AG10803 (cell line): ENCODE measurements at places on chromosomes 2 and 18.

- no peak for DNase-seq
Measured at GRCh38 chr2:152651834-152652233, 65.4 kb downstream of the PRPF40A start.

GRCh38 chr2:25419678-25420242 lies 78.0 kb upstream of the DNMT3A start:
- no peak for DNase-seq

DNA sequence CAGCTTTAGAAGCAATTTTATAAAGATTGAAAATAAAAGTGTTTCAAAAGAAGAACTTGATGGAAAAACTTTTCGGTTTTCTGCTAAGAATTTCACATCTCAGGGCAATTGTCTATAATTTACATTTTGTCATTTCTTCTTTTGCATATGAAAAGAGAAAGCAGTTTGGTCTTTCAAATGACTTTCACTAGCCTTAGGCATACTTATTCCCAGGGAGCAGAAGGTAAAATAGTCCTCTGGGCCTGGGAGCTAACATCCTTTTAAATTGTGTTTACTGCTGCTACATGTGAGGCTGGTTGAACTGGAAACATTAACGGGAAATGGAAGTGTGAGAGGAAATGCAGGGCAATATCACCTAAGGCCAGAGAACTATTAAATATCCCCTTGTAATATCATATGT lies 37.1 kb downstream of the MYO3B start:
- no peak for DNase-seq

DNA sequence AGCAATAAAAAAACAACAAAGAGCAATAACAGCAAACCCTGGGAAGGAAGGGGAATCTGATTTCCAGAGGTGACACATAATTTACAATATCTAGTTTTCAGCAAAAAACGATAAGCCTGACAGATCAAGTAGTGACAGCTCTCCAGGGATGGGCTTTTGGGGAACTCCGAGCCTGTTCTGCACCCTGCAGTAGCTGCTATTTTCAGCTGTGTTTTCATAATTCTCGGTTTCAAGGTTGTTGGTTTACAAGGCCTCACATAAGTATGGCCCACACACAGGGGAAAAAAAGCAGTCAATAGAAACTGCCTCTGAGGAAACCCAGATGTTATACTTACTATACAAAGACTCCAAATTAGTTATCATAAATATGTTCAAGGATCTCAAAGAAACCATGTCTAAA lies 67.7 kb upstream of the CTLA4 start:
- DNase-seq: no peak

- no peak for DNase-seq
Measured at GRCh38 chr2:97957432-97958183, 38.1 kb downstream of the TMEM131 start.

GRCh38 chr2:201191132-201191875 lies 8.4 kb downstream of the CASP10 start:
- no peak for DNase-seq

GRCh38 chr18:62131301-62131909 lies 55.5 kb downstream of the PIGN start:
- DNase-seq: peak; percentile 63

DNA sequence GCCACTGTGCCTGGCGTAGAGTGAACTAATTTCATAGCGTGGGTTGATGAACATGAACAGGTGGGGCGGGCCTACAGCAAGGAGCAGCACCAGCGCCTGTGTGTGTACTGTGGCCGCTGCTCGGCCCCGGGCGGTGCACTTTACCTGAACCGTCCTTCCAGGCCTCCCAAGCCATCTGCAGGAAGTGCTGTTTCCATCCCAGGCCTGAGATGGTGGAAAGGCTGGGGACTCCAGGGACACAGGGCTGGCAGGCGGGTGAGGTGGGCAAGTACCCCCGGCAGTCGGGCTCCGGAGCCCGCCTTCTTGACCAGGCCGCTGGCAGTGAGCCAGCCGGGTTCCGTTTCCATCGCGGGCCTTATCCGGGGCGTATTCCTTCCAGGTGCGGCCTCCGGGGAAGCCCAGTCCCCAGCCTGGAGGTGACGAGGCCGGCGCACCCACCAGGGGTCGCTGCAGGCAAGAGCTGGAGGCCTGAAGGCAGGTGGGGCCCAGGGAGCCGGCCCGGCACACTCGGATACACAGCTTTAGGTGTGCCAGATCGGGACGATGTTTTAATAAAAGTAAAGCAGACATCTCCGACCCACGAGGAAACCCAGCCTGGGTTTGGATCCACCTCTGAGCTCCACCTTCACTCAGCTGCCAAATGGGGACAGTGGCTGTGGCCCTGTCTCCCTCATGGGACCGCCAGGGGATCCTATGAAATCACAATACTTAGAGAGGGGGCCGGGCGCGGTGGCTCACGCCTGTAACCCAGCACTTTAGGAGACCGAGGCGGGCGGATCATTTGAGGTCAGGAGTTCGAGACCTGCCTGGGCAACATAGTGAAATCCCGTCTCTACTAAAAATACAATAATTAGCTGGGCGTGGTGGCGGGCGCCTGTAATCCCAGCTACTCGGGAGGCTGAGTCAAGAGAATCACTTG lies 22.7 kb upstream of the PDIA6 start:
- peak; percentile 17 for DNase-seq

- no peak for DNase-seq
Measured at GRCh38 chr2:174691201-174691779, 73.0 kb downstream of the CHRNA1 start.

DNA sequence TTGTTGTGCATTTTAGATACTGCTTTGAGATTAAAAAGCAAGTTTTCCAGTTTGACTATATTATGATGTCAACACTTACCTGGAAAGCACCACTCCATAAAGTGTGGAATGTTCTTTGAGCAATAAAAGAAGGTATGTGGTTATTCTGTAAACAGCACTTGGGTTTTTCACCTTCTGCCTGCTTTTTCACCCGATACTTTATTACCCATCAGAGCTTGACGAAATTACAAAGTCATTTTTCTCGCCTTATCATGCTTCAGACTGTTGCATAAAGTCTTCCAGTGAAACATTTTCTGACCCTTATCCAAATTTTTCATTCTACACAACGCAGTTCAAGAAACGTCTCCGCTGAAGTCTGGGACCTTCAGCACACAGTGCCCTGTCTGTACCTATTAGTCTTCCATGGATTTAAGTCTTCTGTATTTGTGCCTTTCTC lies 25.2 kb downstream of the CAB39 start:
- no peak for DNase-seq

- DNase-seq: no peak
Measured at GRCh38 chr2:241763551-241764274, 12.9 kb upstream of the GAL3ST2 start.

GRCh38 chr2:204277226-204277625 lies 268.0 kb upstream of the PARD3B start:
- DNase-seq: no peak

GRCh38 chr18:49544362-49544761 lies 17.5 kb upstream of the LIPG start:
- no peak for DNase-seq

DNA sequence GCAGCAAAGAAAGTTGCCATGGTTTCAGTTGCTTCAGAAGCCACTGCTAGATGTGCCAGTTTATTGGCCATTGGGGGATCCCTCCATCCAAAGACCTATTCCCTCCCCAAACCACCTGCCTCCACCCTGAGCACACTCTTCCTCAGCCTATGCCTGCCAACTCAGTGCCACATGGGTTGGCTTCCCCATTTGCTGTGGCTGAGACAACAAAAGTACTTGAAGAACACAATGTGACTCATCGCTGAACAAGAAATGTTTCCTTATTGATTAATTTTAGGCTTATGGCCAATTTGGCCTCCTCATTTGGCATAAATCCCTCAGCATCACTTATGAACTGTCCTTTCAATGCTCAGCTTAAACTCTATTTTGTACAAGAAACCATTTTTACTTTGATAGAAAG lies 215.9 kb downstream of the TMEM247 start:
- peak; percentile 37 for DNase-seq
